Amygdala (tissue), 56 donors: ENCODE measurements at places on chromosomes 1 and 21.

DNA sequence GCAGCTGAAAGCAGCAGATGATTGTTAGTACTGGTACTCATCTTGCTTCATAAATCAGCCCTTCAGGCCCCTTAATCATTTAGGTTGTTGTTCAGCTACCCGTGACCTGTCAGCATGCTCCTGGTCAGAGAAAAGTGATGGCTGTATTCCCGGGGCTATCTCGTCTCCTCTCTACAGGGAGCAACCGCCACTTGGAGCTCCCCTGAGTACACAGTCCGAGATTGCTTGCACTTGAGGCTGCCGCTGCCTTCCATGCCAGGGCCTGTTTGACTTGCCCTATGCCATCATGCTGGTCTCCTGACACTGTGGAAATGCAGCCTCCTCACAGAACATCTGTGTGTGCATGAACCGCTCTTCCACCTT is 97.5 kb downstream of the SPATA46 start:
- no peak for DNase-seq

GRCh38 chr21:31599013-31599412 is 60.5 kb upstream of the SOD1 start:
- no peak for DNase-seq

- DNase-seq = no peak
Measured at GRCh38 chr1:20702416-20702815, 15.4 kb downstream of the KIF17 start.

DNA sequence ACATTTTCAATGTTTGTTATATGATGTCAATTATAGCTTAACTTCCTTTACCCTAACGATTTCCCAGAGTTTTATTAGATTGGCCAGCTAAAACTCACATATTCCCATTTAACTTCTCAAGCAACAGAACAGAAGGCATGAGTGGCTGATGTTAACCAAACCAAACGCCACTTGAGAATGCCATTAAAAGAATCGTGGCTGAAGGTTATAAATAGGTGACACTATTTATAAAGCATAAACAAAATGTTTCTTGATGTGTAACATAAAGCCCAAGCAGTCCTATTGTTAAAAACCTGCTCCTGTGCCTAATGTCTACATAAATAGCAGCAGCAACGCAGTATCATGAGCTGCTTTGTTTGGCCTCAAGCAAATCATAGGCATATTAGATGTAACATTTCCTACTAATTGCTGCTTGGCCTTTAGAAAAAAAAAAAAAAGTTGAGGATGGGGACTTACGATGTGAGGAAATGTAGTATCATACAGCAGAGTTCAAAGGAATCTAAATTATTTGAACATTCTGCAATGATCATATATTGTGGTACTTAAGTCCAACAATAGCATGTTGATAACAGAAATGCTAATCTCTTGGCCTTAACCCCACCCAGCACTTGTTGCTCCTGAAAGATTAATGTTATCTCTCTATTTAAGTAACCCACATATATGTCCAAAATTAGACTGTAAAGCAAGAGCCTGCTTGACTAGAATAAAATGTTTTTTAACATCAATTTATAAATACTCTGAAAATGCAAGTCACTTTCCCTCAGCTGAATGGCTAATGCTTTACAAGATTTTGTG is 106.0 kb downstream of the ESRRG start:
- DNase-seq = no peak

GRCh38 chr1:244768186-244768585 is 67.3 kb upstream of the COX20 start:
- no peak for DNase-seq

GRCh38 chr1:206606867-206607266 is 5.4 kb downstream of the EIF2D start:
- no peak for DNase-seq

DNA sequence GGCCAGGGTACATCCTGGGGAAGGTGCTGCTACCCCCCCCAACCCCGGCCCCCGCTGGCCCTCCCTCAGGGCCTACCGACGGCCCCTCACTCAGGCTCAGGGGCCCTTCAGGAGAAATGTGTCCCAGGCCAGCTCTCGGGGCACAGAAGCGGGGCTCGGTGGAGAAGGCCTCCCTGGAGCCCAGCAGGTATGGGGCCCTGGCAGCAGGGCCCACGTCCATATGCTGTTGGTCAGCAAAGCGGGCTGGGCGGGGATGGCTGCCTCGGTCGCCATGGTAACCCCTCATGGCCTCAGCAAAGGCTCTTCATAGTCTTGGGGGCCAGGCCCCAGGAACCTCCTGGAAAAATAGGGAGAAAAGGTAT is 24.4 kb downstream of the DLGAP3 start:
- no peak for DNase-seq

GRCh38 chr21:45067462-45068285 is 6.7 kb upstream of the ADARB1 start:
- DNase-seq = no peak

GRCh38 chr21:42256316-42256715 is 37.4 kb downstream of the ABCG1 start:
- no peak for DNase-seq
